Fibroblast of upper back skin (primary cell): ENCODE measurements at places on chromosomes 4 and X.

- peak; percentile 1 for DNase-seq
Measured at GRCh38 chrX:121733514-121733913, 686.1 kb downstream of the GLUD2 start.

DNA sequence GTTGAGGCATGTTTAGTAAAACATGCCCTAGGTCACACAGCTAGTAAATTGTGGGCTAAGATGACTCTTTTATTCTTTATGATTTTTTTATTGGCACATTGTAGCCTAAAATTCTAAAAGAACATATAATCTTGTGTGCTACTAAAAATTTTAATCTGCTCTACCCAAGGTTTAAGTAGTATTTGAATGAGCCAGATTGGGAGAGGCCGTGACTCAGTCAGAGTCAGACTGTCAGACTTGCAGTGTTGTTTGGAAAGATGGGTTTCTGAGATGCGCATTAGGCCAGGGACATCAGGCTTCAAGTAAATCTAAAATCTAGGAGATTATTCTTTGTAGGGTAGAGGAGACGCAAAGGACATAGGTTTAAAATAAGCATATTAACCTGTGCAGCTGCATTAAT lies 30.7 kb upstream of the TMPRSS11E start:
- no peak for DNase-seq

DNA sequence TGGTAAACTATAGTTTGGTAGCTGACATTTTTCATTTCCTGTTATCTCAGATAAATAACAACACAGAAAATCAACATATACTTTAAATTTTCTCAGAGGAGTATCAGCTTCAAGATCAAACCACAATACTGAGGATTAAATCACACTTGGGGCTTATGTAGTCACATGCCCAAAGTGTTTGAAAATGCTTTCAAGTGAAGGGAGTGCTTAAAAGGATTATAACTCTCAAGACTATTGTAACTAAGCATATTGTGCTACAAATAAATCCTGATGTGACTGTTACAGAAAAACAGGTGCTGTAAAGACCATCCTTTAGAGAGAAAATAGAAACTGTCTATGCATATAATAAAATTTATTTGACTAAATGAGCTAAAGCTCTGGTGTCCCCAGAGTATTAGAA lies 887.6 kb downstream of the ADGRL3 start:
- no peak for DNase-seq

DNA sequence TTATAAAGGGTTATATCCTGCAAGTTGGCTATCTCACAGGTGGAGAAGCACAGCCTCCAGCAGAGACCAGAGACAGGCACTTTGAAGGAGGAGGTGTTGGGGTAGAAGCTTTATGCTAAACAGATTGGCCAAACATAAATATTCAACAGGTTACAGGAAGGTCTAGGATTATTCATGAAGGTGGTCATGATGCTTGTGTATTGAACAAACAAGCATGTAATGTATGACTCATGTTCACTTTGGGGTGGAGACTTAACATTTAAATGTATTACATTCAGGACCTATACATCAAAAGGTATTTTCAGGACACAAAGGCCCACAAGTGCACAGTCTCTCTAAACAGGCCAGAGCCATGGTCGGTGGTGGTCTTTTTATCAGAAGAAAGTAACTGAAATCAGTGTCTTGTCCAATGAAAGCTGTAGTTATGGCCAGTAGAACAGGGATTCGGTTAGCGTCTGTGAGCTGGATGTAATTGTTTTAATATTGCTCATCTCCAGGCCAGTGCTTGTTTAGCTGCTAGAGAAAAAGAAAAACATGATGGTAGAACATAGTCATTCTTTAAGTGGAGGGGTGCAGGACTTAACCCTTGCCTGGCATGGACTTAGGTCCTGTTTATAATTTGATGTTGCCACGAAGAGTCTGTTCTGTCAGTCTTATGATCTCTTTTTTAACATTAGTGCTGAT lies 555.2 kb upstream of the PCDH10 start:
- DNase-seq, result no peak

DNA sequence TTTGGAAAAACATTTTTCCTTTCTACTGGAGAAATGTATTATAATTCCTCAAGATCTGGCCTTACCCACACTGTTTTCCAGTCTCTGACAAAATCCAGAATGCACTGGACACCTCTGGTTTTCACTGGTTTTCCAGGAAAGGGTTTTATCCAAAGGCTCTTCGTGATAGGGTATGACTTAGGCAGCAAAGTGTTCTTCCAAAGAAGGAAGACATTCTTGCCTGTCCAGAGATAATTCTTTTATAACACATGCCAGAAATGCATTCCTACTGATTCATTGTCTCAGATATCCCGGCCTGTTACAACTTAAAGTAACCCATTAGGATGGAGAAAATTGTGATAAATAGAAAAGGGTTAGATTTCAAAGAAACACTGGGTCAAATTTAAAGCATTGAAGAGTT lies 2343.1 kb downstream of the PCDH7 start:
- peak; percentile 90 for DNase-seq

- no peak for DNase-seq
Measured at GRCh38 chr4:139736274-139736660, 70.6 kb downstream of the MGST2 start.

DNA sequence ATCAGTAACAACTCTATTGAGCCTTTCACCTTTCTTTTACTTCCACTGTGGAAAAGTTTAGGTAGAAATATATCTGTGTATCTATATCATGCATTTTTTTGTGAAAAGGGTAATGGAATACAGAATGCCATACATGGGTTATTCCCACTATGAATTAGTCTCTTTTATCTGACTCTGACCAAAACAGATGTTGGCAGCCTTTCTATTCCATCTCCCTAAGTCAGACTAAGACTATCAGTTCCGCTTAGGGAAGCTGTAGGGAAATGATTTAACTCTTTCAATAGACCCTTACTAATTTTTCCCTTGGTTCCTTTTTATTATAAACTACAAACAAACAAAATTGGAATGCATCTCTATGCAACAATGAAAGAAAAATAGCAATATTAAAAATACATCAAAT lies 92.3 kb upstream of the LEF1 start:
- DNase-seq, result no peak

GRCh38 chr4:184267673-184268583 lies 50.3 kb upstream of the ENPP6 start:
- DNase-seq, result peak; percentile 90

DNA sequence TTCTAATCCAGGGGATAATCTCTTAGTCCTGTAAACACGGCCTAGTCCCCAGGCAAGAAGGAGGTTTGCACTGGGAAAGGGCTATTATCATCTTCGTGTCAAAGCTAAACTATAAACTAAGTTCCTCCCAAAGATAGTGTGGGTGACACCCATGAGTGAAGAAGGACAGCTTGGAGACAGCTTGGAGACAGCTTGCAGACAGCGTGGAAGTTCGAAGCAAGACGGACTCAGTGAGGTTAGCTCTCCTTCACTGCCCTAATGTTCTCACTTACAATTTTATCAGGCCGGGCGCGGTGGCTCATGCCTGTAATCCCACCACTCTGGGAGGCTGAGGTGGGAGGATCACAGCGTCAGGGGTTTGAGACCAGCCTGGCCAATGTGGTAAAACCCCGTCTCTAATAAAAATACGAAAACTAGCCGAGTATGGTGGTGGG lies 19.2 kb upstream of the PLCXD1 start:
- no peak for DNase-seq

DNA sequence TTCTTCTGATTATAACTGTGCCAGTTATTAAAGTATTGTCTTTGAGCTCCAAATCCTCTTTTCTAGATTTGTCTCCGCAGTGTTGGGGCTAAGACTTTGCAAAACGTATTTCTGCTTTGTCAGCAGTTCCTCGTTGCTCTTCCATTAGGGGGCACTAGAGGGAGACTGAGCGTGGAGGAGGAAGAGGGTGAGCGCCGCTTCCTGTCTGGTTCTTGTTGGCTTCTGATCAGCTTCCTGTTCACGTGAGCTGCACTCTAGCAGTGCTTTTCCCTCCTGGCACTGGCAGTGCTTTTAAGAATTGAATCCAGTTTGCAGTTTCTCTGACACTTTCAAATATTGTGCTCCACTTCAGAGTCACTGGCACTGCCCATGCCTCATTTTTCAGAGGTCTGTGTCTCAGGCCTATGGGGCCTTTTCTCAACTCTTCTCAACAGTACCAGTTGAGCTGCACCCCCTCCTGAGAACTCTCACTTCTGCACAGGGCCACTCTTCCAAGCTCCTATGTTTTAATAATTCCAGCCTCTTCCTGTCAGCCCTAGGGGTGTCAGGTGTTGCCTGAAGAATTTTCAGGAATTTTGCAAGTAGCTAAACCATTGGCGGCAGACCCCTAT lies 54.4 kb upstream of the LCORL start:
- DNase-seq, result no peak

DNA sequence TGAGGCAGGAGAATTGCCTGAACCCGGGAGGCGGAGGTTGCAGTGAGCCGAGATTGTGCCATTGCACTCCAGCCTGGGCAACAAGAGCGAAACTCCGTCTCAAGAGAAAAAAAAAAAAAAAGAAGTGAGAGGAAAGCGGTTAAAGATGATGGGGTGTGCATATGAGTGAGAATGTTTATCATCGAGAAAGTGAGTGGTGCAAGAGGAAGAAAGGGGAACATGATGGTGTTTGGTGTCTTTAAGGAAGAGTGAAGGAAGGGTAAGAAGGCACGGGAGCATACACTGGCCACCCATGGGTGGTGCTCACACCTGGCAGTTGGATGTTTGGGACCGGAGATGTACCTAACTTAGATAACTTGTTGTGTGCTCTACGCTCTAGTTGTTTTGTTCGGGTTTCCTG lies 62.2 kb downstream of the STOX2 start:
- DNase-seq, result no peak

GRCh38 chr4:163495900-163496299 lies 1.4 kb downstream of the TMA16 start:
- no peak for DNase-seq

DNA sequence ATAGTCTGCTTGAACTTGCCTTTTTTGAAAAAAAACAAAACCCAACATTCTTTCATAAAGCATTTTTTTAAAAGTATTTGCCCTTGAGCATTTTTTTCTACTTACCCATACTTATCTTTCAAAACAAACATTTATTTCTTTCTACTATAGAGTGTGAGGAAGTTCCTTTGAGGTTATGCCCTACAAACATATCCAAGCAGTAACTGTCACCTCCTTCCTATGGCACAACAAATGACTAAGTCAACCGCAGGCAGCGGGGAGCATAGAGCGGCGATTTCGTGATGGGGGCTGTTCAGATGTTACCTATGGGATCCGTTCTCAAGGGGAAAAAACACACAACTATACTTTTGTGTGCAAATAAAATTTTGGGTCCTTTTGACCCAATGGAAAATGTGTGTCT lies 19.4 kb downstream of the SPRY1 start:
- peak; percentile 49 for DNase-seq

DNA sequence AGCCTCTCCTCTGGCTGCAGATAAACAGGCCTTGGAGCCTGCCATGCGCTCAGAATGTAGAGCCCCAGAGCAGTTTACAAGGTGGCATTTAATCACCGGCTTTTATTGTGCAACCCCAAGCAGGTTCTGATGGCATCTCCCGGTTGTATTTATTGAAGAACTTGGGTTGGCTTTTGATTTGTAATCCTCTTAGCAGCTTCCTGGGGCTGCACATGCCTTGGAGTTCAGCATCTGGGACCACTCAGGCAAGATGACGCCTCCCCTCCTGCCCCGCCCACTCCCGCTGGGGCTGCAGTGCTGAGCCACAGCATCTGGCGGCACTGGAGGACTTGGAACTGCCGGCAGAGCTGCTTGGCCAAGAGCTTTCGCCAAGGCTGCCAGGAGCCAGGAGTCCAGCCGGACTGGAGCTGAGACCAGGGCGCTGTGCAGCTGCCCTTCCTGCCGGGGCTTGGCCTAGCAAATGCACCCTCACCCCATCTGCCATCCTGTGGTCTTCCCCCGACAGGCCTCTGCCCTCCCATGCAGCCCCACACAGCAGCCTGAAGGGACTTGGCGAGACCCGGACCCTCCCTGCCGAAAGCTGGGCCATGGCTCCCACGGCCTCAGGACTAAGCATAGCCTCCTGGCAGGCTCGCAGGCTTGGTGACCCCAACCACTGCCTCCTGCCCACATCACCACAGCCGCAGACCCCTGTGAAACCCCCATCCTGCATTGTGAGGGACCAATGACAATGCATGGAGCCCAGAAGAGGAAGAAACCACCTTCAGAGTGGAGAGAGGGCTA lies 5.4 kb downstream of the HTRA3 start:
- peak; percentile 94 for DNase-seq

GRCh38 chrX:10199212-10199611 lies 42.4 kb downstream of the CLCN4 start:
- peak; percentile 32 for DNase-seq

GRCh38 chr4:84931961-84932360 lies 34.5 kb downstream of the WDFY3 start:
- no peak for DNase-seq

DNA sequence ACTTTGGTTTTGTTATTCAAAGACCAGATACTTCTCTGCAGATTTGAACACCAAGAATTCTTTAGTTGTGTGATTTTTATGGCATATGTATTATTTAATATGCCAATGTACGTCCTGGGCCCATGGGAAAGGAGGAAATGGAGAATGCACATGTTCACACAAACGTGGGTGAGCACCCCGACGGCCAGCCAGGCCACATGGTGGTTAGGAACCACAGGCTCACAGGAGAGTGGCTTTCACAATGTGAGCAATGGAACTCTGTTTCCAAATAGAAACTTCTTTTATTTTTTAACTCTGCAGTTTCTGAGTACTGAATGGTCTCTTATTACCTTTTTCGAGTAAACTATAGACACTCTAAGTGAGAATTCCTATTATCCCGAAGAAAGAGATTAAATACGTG lies 58.0 kb upstream of the UNC5C start:
- DNase-seq, result no peak

DNA sequence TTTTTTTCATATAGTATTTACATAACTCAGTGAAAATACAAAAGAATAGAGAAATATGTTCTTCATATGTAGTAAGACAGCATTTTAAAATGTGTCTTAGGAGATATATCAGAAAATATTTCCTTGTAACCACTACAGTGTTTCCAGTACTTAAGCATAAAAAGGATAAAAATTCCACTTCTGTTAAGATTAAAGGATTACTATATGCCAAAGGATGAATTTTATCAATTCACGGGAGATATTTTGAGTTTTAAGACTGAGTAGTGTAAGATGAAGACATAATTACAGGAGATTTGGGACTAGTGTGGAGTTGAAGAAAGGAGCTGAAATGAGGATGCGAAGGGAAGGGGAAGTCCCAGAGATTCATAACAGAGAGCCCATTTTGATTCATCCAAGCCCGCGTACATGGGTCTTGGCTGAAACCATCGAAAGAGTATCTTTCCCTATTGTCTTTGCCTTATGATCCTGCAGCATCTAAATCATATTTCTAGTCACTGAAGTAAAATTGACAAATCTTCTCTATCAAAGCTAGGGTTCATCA lies 58.7 kb downstream of the MAD2L1 start:
- no peak for DNase-seq

GRCh38 chr4:57405359-57405758 lies 295.2 kb upstream of the IGFBP7 start:
- DNase-seq, result peak; percentile 34

GRCh38 chr4:163562496-163562895 lies 68.0 kb downstream of the TMA16 start:
- DNase-seq, result no peak

DNA sequence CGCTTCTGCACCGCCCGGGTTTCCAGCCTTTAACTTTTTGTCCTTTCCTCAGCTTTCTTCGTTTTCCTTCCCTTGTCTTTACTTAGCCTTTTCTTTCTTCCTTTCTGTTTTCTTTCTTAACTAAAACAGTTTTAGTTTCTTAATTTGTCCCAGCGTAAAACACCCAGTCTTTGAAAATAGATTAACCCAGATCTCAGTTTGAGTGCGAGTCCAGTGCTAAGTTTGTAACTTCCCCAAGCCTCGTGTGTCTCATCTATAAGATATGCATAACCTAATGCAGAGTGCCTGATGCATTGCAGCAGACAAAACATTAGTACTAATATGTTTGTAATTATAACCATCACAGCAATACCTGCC lies 460 bp upstream of the GEMIN8 start:
- peak; percentile 53 for DNase-seq
